ENCODE measurements at places on chromosomes 7 and 10. TPM values are rescaled to one million over a fixed set of nuclear protein-coding genes. Genes with fewer than 3 reads are reported as not detected.

Gene VIM
- 1,051 TPM for total RNA-seq

Gene DNTT
- total RNA-seq, result not detected

Gene DENND2A
- total RNA-seq, result 6.7 TPM

Gene LEP
- total RNA-seq, result not detected

- no peak overlapping the region for H3K27ac ChIP-seq
- no peak overlapping the region for H3K4me3 ChIP-seq
- DNase-seq, result no peak
- H3K36me3 ChIP-seq, result no peaks in the 10 kb centered on the region
- H3K27me3 ChIP-seq, result no peaks in the 10 kb centered on the region
Measured at GRCh38 chr10:48466611-48467240, 138.1 kb downstream of the ARHGAP22 start.

GRCh38 chr10:101054876-101055275 lies 6.9 kb upstream of the KAZALD1 start:
- H3K27me3 ChIP-seq, result peaks cover 18% of the 10 kb centered on the region
- DNase-seq, result no peak
- H3K36me3 ChIP-seq, result no peaks in the 10 kb centered on the region

DNA sequence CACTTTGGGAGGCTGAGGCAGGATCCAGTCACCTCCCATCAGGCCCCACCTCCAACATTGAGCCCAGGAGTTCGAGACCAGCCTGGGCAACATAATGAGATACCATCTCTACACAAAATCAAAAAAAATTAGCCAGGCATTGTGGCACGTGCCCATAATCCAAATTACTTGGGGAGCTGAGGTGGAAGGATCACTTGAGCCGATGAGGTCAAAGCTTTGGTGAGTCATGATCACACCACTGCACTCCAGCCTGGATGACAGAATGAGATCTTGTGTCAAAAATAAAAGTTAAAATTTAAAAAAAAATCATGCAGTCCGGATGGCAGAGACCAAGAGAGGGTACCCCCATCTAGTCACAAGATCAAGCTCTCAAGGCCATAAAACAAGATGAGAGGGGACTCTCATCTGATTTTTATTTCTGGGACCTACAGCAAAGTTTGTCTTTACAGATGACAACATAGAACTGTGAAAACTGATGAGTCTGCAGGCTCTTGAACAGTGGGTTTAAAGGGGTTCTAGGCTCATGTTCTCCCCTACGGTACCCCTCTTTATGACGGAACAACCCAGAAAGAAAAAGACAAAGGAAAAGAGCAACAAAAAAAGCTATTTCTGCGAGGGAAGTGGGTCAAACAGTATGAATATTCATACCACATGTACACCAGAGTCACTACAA lies 28.9 kb upstream of the CREB3L2 start:
- H3K4me3 ChIP-seq, result no peak overlapping the region
- peak overlapping the region; percentile 72 for H3K27ac ChIP-seq
- no peaks in the 10 kb centered on the region for H3K27me3 ChIP-seq

GRCh38 chr7:5210751-5211338 lies 20.8 kb downstream of the WIPI2 start:
- no peaks in the 10 kb centered on the region for H3K4me1 ChIP-seq
- H3K27ac ChIP-seq, result no peak overlapping the region
- no peak overlapping the region for H3K4me3 ChIP-seq
- DNase-seq, result no peak
- no peaks in the 10 kb centered on the region for H3K36me3 ChIP-seq

DNA sequence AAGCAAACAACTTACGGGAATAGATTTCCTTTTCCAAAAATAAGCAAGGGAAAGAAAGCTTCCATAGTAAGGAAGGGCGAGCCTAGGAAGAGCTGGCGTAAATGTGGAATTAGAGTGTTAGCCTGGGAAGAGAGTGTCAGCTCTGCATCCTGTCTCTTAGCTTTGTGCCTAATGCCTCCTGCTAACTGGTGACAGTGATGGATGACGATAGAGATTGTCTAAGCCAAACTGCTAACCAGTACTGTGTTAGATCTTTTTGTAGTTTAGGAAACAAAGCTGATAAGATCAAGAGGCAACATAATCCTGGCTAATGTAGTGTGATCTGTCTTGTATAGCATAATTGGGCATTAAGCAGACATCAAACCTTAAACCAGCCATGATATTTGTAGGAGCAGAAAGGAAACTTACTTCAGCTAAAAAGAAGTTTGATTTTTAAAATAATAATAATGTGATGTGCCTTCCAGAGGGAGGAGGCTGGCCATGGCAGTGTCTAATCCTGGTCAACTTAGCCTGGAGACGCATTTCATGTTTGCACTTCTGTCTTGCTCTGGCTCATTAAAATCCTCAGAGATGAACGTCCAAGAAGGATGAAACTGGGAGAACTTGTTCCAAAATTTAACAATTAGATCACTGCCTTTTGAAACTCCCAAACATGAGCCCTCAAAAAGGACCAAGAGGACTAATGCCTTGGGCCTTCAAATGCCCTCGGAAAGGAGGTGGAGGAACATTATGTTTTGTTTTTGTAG lies 85.1 kb downstream of the FAM204A start:
- no peaks in the 10 kb centered on the region for H3K4me1 ChIP-seq
- H3K27me3 ChIP-seq, result peaks cover 59% of the 10 kb centered on the region
- H3K4me3 ChIP-seq, result no peak overlapping the region
- no peak for DNase-seq
- no peak overlapping the region for H3K27ac ChIP-seq

- no peak for DNase-seq
- no peak overlapping the region for H3K4me3 ChIP-seq
- no peaks in the 10 kb centered on the region for H3K36me3 ChIP-seq
- H3K27ac ChIP-seq, result no peak overlapping the region
Measured at GRCh38 chr10:131851346-131851745, 49.5 kb upstream of the PPP2R2D start.

GRCh38 chr10:120584786-120585185 lies 127.8 kb downstream of the PLPP4 start:
- no peaks in the 10 kb centered on the region for H3K27me3 ChIP-seq
- no peak for DNase-seq
- H3K4me1 ChIP-seq, result no peaks in the 10 kb centered on the region
- no peak overlapping the region for H3K4me3 ChIP-seq
- H3K36me3 ChIP-seq, result no peaks in the 10 kb centered on the region

DNA sequence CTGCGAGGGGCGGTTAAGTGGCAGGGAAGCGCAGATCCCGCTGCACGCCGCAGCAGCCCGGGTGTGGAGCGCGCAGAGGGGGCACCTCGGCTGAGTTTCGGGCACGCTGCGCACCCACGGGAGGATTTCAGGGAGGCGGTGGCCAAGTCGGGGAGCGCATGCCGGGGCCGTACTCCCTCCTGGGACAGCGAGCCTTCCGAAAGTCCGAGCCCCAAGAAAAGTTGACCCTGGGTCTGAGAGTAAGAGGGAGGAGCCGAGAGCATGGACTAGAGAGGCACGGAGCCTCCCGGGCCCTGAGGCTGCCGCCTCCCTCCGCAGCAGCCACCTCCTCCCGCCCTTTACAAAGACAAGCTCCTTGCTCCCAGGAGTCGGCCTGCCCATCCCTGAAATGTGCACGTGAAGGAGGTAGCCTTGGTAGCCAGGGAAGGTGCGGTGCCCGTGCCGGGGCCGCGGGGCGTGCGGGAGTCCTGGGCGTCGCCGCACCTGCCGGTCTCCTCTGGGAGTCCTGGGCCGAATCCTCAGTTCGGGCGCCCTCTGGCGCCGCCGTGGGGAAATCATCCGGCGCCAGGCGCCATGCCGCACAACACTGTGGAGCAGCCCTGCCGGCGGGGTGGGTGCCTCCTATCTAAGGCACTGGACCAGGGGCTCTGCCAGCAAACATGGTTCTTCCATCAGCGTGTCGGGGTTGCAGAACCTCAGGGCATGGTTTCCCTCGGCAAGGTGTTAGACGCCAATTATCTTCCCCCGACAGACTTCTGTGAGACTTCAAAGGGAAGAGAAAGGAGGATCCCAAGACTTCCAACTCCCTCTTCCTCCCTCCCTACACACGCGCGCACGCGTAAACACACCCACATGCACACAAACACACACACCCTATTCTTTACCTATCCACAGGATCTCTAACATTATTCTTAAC lies 104.0 kb downstream of the TRIL start:
- no peak overlapping the region for H3K27ac ChIP-seq
- peak overlapping the region; percentile 48 for H3K4me3 ChIP-seq
- peaks cover 7% of the 10 kb centered on the region for H3K4me1 ChIP-seq
- H3K27me3 ChIP-seq, result peaks cover 36% of the 10 kb centered on the region
